ENCODE measurements at places on chromosomes 16 and 17.

DNA sequence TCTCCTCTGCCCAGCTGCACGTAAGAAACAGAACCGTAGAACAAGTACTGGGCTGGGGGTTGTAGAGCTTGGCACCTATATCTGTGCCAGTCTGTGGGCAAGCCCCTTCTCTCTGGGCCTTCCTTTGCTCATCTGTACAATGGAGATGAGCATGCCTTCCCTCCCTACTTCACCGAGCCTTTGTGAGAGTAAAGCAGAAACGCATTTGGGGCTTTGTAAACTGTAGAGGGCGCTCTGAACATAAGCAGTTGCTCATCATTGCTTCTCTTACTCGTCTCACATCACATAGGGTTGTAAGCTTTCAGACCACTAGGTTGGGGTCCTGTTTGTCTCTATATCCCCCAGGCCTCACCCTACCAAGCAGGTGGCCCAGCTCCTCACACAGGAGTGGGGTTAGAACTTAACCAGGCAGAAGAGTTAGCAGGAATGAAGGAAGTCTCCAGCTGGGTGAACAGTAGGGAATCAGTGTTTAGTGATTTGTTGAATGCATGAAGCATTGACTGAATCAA lies 15.1 kb downstream of the SAMD14 start:
- DNase-seq: peak; percentile 57

GRCh38 chr17:81868674-81869220 lies 2.4 kb downstream of the ARHGDIA start:
- DNase-seq: no peak

DNA sequence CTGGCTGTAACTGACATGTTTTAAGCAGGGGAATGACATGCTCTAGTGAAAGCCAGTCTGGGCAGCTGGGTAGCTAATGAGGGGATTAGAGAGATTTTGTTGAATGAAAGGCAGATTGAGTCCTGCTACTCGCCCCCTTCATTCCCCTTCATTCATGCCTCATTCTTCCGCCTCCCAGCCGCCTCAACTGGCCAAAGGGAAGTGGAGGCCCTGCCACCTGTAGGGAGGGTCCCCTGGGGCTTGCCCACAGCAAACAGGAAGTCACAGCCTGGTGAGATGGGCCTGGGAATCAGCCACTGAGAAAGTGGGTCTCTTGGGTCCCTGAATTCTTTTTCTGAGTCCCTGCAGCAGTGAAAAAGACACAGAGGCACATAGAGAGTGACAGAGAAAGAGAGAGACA lies 1.1 kb upstream of the CD19 start:
- no peak for DNase-seq

DNA sequence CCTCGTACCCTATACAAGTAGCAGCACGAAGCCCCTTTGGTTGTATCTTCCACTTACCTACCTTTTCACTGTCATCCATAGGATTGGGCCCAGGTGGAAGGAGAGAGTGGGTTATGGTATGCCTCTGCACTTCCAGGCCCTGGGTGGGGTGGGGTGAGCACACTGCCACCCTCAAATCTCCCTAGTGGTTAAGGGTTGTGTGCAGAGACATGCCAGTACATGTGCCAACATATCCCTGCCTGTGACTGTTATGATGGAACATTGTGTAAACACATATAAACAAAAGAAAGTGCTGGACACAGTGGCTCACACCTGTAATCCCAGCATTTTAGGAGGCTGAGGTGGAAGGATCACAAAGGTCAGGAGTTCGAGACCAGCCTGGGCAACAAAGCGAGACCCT lies 11.1 kb downstream of the HROB start:
- no peak for DNase-seq

- DNase-seq: no peak
These were observed 6.8 kb downstream of the THUMPD1 start for GRCh38 chr16:20734782-20735181.

DNA sequence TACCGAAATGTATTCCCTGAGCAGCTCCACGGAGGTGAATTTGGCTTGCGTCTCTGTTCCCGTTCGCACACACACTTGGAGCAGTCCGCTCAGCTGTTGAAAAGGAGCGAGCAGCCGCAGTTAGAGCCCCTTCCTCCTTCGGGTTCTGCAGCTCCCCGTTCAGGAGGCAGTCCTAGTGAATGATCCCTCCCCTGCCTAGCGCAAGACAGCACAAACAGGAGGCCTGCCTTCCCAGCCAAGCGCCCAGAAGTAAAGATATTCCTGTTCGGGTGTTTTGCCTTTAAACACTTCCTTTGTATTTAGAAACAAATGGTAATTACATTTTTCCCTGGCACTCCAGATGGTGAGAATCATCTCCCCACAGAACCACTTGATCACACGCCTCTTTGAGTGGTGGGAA lies 64.7 kb downstream of the ABCC12 start:
- no peak for DNase-seq

GRCh38 chr17:64687961-64688360 lies 25.9 kb upstream of the SMURF2 start:
- DNase-seq: no peak

DNA sequence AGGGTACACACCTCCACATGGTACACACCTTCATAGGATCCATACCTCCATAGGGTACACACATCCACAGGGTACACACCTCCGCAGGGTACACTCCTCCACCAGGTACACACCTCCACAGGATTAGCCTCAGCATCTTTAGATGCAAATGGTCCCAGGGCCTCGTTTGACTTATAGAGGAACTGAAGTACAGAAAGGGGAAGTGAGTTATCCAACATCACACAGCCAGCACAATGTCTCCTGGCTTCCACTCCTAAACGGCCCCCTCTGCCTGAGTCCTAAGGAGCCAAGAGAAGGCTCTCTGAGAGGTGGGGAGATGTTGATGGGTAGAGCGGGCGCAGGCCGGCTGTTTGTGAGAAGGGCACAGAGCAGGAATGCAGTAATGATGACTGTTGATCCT lies 12.0 kb downstream of the FOXN1 start:
- peak; percentile 83 for DNase-seq

- DNase-seq: peak; percentile 97
These were observed 7.4 kb downstream of the CMIP start for GRCh38 chr16:81451753-81452680.

- no peak for DNase-seq
These were observed 20.6 kb downstream of the ZNF423 start for GRCh38 chr16:49835161-49835777.

GRCh38 chr17:79771276-79771675 lies 6.7 kb upstream of the CBX2 start:
- no peak for DNase-seq

GRCh38 chr16:76268824-76269223 lies 8.4 kb upstream of the CNTNAP4 start:
- DNase-seq: no peak

DNA sequence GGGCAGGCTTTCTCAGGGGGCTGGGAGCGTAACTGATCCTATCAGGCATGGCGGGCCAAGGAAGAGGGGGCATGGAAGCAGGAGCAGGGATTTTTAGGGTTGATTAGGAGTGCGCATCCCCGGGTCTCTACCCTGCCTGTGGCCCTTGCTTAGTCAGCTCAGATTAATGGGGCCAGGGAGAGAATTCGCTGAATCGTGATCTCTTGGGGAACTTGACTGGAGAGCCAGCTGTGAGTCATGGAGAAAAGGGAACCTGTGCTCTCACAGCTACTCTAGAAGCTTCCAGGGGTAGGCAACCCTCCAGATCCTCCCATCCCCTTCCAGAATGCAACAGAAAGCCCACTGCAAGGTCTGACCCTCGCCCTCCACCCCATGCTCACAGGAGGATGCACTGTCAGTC lies 3.6 kb downstream of the FOXN1 start:
- DNase-seq: peak; percentile 70

DNA sequence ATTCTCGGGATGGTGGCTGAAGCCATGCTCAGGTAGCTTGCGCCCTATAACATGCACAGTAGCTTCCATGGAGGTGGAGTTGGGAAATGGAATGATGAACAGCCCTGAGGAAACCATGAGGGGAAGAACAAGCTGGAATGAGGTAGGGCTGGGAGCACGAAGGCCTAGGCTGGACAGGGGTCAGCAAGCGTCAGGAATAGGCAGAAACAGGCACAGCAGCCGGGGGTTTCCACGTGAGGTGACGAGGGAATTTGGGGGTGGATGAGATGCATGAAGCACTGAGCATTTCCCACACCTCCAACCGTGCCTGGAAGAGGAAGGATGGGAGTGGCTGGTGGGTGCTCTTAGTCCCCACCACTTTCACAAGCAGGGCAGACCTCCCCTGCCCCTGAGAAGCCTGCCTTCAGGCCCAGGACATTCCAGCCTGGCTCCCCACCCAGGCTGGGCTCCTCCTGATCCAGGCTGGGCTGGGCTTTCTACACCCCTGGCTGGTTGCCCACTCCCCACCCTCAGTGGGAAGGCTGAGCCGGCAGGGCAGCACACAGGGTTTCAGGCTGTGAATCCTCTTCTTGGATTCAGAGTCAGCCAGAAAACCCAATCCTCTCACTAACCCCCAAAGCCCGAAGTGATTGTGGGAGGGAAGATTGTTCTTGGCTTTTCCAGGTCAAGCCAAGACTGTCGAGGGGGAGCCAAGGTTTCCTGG lies 21.9 kb downstream of the PLEKHG4 start:
- no peak for DNase-seq

DNA sequence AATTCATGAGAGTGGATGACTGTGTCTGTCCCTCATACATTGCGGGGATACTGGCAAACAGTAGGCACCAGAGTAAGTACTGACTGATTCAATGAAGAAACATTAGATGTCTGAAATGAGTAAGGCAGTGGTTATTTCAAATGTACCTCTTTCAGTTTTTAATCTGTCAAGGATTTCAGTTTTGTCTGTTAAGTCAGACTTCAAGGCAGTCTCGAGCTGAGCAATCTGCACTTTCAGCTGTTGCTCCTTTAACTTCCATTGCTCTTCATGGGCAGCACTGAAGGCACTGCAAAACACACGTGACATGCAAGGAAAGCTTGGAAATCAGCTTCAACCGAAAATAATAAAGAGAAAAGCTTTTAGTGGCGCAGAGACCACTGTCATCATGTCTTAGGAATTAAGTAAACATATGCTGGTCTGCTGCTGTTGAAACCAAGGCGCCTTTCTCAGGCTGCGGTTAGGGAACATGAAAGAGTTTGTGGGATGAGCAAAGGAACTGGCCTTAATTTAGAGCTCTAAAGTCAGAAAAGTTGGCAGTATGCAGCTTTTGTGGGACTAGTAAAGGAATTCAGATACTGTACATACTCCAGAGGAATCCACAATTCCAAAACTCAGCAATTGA lies 38.8 kb downstream of the RPGRIP1L start:
- peak; percentile 26 for DNase-seq

DNA sequence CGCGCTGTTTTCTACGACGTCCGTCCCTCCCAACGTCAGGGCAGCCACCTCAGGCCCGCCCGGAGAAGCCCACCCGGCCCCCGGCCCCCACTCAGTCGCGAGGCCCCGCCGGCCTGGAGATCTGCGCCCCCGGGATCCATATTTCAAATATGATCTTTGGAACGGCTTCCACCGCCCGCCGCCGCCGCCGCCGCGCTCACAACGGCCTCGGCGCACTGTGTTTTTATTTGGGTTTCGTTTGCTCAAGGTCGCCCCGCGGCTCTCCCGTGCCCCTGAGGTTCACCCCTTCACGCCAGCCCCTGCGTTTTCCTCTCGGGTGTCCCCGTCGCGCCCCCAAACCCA lies 4.2 kb upstream of the CBX4 start:
- no peak for DNase-seq

DNA sequence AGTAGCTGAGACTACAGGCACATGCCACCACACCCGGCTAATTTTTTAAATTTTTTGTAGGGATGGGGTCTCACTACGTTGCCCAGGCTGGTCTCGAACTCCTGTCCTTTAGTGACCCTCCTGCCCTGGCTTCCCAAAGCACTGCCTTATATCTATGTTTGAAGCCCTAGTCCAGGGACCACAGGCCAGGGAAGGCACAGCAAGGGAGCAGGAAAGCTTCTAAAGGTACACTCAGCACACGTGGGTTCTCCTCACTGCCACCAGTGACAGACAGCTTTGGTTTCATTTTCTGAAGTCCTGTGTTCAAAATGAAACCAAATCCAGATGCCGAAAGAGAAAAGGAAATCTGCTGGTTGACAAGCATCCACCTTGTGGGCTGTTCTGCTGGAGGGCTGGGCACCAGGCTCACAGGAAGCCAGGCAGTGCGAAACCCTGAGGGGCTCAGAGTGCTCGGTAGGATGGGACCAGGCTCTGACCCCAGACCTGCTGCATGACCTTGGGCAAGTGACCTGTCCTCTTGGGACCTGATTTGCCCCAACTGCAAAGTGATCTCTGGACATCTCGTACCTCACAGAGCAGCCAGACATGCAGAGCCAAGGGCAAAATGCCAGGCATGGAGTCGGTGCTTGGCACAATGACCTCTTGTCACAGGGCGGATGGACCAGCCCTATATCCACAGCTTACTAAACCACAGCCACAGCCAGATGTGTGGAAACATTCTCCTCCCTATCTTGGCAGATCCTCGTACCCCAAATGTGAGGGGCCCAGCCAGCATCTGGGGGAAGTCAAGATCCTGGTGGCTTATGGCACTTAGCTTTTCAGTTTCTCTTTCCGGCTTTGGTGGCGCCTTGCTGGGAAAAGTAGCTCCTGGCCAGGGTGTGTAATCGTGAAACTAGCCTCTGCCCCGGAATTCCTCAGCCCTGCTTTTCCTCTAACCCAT lies 2.8 kb upstream of the SOCS1 start:
- DNase-seq: peak; percentile 49

GRCh38 chr17:9470171-9470570 lies 105.4 kb downstream of the STX8 start:
- DNase-seq: peak; percentile 64

DNA sequence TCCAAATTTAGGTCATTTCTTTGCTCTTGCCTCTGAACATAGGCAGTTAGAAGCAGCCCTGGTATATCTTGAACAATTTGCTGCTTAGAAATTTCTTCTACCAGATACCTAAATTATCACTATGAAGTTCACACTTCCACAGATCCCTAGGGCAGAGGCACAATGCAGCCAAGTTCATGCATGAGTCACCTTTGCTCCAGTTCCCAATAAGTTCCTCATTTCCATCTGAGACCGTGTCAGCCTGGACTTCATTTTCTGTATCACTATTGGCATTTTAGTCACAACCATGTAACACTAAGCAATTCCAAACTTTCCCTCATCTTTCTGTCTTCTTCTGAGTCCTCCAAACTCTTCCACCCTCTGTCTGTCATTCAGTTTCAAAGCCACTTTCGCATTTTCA lies 45.0 kb downstream of the KCNJ16 start:
- DNase-seq: peak; percentile 55

- no peak for DNase-seq
These were observed 1.6 kb downstream of the ALG1 start for GRCh38 chr16:5073279-5073629.

- DNase-seq: no peak
These were observed 610 bp downstream of the DOC2A start for GRCh38 chr16:30009990-30010843.

- no peak for DNase-seq
These were observed 255.0 kb upstream of the RBFOX1 start for GRCh38 chr16:7077636-7078035.

DNA sequence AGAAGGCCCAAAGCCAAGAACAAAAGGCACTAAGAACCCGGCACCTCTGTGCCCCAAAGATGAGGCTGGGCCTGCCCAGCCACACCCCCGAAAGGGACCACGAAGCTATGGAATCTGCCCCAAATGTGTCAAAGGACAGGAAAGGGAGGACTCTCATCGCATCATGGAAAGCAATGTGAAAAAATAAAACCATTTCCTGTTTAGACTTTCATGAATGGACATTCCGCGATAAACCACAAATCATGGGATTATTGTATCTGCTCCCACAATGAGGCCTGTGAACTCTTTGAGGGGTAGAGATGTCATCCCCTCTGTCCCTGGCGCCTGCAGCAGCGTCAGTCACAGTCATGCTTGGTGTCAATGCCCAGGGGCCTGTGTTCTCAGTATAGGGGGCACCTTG lies 135.0 kb downstream of the COPRS start:
- peak; percentile 72 for DNase-seq

Measured in MV-4-11 (cell line).